ENCODE measurements at places on chromosomes 12 and 14.

GRCh38 chr12:127761880-127762279, 505.1 kb upstream of the TMEM132C start:
- DNase-seq, result no peak

DNA sequence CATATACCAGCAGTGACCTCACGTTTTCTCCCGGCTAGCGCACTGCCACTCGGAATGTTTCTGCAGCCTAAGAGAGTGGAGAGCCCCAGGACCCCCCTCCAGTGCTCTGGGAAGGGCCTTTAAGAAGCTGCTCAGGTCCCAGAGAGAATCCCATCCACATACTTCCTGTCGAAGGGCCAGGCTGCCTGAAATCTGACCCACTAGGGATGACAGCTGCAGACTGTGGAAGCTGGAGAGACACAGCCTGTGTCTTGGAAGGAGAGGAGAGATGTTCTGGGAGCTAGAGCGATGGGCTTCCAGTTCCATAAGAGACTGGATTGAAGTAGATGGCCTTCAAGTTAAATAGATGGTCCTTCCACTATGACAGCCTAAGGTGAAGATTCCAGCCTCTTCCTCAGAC, 54.4 kb downstream of the IQSEC3 start:
- peak; percentile 7 for DNase-seq

DNA sequence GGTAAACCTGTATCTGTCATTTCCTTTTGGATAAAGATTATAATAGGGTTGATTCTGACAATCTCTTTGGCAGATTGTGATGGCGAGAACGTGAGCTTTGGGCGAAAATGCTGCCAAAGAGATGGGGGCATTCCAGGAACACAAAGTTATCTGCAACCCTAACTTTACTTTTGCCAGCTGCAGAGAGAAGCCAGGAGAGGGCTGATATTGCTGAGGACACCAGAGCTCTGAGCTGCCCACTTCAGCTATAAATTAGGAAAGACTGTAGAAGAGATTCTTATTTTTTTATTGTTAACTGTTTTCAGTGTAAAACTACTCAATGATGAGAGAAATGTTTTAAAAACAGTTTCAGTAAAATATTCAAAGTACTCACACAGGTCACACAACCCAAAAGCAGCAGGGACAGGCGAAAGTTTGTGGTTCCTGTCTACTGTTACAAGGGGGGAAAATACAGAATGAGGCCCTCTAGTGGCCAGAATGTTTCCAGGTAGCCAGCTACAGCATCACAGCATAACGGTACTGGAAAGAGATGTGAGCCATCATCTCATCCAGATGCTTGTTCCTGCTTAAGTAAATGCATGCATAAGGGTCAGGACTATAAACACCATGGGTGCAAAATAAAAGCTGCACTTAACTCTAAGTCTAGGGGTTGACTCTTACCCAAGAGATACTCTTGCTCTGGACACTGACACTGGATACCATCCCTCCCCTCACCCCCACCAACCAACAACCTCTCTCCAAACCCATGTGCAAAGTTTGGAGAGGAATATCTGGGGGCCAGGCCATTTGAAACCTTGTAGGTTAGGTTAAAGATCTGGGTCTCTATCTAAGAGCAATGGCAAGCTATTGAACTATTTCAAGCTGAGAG, 498.4 kb downstream of the RMST start:
- DNase-seq, result peak; percentile 12

DNA sequence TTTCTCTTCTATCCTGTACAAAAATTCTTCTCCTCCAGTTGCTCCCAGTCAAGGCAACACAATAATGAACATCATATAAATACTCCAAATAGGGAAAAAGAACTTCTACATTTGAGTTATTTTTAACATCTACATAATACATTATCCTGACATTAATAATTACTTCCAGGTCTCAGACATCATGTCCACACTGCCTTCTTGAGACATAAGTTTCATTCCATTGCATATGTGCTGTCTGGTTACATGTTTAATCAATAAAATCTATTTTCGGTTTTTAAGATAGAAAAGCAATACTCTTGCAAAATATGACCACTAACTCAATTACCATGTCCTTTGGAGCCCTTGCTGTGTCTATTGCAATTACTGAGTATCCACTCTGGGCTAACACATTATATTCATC, 881.9 kb downstream of the GALC start:
- no peak for DNase-seq

GRCh38 chr12:53472056-53472582, 20.2 kb downstream of the PCBP2 start:
- DNase-seq, result no peak

All from NCI-H2107 (cell line).